ENCODE measurements at places on chromosomes 12 and 14.
A peak's percentile ranks its signal among the peaks of the same experiment; 100 is the strongest.

DNA sequence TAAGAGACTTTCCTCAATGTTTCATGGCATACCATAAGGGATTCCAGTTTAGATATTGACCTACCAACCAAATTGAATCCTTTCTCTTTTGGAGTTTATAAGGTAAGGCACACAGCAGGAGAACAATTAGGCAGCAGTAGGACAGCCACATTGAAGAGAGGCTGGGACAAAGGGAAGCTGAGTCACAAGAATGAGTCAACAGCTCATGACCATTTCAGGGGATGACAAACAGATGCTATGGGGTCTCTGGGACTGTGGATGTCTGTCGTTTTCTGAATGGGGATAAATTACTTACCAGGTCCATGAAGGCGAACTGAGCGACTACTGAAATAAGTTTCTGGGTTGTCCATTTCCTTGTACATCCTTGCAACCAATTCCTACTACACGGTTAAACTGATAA lies 48.6 kb upstream of the E2F7 start:
- DNase-seq, result no peak

GRCh38 chr14:69005432-69006148 lies 26.5 kb upstream of the ACTN1 start:
- peak; percentile 94 for DNase-seq

- DNase-seq, result no peak
These were observed 23.0 kb downstream of the FAM222A start for GRCh38 chr12:109736552-109737108.

- DNase-seq, result no peak
These were observed 25.7 kb downstream of the DHX37 start for GRCh38 chr12:124963211-124963610.

GRCh38 chr12:111981987-111982386 lies 31.0 kb downstream of the TMEM116 start:
- DNase-seq, result no peak

DNA sequence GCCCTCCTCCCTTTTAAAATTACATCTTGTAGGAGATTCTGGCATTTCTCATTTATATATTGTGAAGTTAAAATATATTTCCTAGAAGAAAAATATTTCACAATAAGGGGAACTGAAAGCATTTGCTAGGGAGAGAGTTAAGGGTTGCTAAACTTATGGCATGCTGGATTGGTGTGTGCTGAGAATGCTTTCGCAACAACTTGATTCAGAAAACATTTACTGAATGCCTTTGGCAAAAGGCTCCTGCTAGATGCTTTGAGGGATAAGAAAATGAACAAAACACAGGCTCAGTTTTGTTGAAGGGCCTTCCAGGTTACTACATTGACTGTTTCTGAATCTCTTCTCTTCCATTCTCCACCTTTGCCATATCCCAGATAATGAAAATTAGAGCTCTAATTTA lies 67.5 kb downstream of the DIP2B start:
- no peak for DNase-seq

- no peak for DNase-seq
These were observed 261.8 kb downstream of the ATP23 start for GRCh38 chr12:58202933-58203718.

DNA sequence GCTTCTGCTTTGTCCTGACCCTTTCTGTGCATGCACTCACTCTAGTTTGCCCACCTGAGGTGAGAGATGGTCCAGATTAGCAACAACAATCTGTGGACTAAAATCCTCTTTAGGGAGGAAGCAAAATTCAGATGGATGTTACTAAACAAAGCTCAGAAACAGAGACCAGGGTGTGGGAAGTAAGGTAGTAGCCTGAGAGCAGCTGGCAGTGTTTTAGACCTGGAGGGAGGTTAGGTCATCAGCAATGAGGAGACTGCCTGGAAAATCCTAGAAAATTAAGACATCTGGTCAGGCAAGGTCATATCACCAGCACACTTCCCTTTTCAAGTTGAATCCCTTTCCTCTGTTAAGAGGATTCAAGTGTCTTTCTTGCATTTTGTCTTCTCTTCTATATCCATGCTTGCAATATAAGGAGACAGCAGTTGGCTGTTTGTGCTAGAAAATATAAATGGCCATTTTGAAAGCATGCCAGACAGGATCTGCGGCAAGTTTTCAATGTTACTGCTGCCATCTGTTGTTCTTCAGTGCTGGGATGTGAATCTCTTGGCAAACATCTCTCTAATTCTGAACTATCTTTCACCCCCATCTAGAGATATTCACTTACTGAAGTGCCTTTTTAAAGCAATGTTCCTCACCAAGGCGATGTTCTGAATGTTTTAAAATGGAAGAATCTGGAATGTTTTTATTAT lies 266.4 kb downstream of the NAV3 start:
- no peak for DNase-seq

DNA sequence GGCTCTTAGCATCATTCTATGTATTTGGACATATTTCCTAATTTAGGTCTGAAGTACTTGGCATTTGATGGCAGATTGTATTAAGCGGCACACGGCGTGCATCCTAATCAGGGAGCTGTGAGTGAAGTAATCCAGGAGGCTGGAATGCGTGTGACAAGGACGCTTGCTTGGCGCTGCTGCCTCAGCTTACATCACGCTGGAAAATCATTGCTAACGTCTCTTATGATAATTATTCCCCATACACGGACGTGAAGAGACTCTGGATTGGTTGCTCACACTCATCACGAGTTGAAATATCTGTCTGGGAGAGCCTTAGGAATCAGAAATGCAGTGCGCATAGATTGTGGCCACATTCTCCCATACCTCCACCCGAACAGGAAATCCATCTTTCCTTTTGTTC lies 85.3 kb downstream of the FBXW8 start:
- DNase-seq, result no peak

GRCh38 chr14:36254020-36254624 lies 66.3 kb downstream of the MBIP start:
- no peak for DNase-seq

DNA sequence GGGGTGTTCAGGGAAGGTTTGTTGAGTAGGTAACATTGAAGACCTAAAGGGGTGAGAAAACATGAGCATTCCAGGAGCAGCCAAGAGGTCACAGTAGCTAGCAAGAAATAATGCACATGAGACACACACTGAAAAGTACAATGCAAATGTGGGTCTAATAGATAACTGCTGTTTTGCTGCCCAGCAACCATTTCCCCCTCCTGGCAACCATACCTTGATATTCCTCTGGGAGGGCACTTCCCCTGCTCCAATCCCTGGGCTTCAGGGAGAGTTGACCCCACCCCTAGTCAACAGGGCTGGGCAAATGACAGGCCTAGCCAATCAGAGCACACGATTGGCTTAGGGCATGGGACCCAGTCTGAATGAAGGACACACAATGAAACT lies 8.5 kb upstream of the ACTN1 start:
- DNase-seq, result no peak

DNA sequence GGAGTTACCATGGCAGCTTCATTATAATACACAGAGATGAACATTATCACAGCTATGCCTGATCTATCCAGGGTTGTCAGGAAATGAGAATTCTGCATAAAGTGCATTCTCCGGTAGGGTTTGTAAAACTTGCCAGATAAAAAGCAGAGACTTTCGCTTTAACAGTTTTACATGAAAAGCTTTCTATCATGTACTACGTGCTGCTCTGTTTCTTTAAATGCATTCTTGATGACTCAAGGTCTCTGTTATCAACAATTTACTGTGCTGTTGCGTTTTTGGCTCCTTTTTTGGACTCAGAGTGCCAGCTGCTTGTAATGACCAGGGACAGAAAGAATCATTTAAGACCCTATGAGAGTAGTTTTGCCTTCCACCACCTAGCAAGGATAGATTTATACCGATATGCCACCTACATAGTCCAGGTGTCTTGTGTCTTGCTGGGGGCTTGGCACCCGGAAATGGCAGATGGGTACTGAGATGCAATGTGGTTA lies 371.2 kb downstream of the BTG1 start:
- DNase-seq, result no peak

DNA sequence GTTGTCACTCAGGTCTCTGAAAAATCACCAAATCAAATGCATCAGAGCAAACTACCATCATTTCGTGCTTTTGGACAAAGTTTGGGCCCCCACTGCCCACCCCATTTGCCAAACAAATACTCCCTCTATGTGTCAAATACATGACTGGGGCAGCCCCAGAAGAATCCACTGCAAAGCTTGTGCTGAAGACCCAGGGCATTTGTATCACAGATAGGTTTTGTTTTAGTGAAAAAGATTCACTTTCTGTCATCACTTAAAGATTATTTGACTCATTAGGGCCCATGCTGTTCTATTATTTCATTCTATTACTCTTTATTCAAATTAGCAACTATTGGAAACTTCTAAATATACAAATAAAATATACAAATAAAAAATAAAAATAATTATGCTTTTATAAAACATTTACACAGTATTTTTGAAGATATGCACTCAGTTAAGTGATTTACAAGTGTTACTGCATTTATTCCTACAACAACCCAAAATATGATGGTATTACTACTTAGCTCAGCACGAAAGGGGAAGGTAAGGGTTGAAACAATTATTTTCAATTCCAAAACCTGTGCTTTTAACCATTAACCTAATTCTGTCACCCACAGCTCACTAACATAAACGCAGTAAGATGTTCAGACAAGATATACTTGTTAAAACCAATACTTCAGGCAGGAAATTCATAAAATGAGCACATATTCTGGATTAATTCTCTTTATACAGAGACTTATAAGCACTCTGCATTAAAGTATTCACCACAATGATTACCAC lies 36.5 kb downstream of the LRIG3 start:
- no peak for DNase-seq

DNA sequence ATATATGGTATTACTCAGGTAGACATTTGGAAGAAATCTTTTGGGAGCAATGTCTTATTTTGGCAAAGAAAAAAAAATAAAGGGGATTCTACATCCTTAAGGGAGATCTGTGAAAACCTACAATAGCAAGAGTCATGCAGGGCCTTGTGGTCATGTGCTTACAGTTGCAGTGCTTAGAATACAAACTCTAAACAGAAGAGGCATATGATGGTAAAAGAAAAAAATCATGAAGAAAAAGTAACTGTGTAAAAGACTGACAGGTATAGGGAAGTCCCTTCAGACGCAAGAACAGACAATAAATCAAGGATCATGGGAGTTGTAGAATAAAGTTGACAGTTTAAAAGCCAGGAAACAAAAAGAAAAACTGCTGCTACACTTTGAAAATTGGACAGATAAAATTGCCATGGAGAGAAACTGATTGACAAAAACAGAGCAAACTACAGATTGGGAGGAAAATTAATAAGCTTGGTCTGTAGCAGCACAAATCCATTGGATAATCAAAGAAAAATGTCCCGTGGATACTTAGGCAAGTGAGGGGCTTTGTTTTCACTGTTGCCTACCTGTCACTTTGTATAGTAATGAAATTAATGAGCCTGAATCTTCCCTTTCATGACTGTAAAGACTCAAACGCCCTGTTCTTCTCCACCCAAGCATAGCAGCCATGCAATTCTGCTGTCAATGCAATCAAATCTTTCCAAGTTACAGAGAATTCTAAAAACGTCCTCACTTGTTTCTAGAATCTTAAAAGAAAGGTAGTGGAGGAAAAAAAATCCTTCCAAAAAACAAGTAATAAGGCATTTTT lies 402.0 kb downstream of the SYT1 start:
- no peak for DNase-seq

DNA sequence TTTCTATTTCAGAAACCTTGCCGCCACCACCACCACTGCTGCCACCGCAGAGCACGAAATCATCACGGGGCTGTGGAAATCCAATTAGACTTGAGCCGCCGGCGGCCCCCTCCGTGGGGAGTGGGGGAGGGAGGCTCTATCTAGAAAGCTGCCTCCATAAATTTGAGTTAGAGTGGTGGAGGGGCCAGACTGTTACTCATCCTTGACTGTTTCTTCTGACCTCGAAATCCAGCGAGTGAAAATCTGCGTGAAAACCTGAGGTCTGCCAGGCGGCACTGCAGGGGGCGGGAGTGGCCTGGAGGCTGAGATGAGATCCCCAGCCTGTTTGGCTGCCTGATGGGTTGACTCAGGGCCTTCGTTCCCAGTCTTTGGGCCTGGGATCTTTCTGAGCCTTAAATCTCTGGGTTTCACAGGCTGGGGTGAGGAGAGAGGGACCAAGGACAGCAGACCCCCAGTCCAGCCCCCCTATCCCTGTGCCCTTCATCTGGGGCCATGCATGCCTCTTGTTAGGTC lies 29.9 kb downstream of the TSPAN9 start:
- no peak for DNase-seq

DNA sequence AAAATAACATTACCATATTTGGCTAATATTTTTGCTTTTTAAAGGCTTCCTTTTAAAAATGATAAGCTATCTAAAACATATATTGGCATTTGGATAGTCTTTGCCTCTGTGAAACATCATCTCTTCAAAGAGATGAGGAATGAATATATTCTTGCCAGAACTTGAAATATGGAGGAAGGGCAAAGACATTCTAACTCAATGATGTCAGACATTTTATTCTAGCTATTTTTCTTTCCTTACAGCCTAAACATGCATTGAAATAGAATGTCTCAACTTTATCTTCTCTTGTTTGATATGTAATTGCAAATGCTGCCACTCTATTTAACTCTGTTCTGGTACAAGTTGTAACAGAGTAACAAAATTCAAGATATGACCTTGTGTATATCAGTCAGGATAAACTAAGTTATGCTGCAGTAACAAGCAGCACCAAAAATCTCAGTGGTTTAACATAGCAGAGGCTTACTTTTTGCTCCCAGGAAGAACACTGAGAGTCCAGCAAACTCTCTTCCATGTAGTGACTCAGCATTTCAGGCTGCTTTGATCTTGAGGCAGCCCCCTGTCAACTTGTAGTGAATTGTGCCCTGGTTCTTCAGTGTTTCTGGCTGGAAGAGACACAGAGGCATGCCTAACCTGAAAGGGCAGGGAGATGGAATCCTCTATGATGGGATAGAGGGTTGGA lies 11.0 kb downstream of the IRAK3 start:
- DNase-seq, result no peak

DNA sequence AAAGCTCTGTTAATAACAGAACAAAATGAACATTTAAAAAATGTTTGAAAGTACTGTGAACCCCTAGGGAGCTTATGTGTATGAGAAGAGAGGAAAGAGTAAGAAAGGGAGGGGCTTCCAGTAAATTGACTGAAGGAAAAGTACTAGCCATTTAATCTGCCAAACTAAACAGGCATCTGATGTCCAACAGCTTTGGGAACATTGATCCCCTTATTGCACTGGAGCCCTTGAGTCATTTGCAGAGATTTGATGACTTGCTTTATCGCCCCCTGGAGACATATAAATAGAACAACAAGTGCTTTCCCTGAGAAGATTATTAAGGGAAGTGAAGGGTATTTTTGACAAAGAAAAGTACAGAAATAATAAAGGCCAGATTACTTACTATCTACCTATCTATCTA lies 319.3 kb upstream of the NOVA1 start:
- no peak for DNase-seq

DNA sequence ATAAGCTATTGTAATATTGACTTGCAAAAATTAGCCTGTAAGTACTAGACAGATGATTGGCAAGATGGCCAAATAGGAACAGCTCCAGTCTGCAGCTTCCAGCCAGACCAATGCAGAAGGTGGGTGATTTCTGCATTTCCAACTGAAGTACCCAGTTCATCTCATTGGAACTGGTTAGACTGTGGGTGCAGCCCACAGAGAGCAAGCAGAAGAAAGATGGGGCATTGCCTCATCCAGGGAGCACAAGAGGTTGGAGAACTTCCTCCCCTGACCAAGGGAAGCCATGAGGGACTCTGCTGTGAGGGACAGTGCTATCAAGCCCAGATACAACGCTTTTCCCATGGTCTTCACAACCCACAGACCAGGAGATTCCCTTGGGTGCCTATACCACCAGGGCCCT lies 16.0 kb upstream of the SPATA7 start:
- no peak for DNase-seq

- DNase-seq, result no peak
These were observed 249.7 kb upstream of the AVPR1A start for GRCh38 chr12:63400718-63401117.

- no peak for DNase-seq
These were observed 1.6 kb downstream of the SLC48A1 start for GRCh38 chr12:47774663-47775062.
